Amygdala (tissue), 56 donors: ENCODE measurements at places on chromosomes 13 and 19.

- DNase-seq: no peak
Observed at GRCh38 chr19:38759590-38760003, 13.7 kb downstream of the LGALS7 start.

DNA sequence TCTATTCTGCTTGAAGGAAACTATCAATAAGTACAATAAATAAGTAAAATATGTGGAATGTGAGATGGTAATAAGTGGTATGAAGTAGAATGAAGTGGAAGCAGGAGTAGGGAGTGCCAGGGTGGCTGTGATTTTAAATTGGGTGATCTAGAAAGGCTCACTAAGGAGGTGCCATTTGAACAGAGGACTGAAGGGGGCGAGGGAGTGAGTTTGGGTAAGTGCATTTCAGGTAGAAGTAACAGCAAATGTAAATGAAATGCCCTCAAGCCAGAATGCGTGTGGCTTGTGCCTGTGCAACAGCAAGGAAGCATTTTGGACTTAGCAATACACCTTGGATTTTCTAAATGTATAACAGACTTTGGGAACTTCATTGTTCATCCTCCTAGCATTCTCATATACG lies 77.1 kb downstream of the CCNA1 start:
- DNase-seq: no peak

DNA sequence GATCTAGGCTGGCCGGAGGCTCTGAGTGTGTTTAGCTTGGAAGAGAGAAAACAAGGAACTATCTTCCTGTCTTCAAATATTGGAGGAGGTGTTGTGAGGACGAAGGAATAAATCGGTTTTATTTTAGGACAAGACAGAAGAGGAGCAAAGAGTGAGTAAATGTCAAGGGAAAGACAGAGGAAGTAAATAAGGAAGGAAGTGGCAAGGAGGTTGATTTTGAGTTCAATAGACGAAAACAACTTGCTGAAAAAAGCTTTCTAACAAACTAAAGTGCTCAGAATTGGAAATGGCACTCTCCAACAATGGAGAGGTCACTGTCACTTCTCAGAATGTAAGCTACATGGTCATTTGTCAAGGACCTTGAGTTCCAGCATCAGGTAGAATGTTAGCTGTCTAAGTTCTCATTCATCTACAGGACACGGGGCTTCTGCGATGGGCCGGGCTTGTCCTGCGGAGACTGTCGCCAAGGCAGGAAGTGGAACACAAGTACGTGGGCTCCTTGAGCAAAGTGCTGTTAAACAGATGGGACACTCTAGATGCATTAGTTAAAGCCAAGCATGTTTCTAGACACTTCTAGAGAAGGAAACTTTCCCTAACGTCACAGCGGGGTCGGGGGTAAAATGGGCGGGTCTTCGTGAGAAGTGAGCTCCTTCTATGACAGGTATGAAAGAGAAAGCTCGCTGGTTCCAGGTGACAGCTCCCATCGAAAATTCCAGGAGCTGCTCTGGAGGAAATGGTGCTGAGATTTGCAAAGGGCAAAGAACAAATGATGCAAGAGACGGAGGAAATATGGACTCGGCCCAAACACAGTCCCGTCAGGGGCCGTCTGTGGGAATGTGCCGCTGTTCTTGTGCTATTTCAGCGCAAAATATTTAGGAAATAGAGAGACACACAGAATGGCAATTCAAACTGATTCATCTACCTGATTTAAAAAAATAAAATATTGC lies 103.9 kb upstream of the UBL3 start:
- no peak for DNase-seq

GRCh38 chr19:5997371-5997770 lies 19.4 kb upstream of the RANBP3 start:
- no peak for DNase-seq

GRCh38 chr13:97280478-97280877 lies 58.3 kb downstream of the MBNL2 start:
- DNase-seq: no peak

DNA sequence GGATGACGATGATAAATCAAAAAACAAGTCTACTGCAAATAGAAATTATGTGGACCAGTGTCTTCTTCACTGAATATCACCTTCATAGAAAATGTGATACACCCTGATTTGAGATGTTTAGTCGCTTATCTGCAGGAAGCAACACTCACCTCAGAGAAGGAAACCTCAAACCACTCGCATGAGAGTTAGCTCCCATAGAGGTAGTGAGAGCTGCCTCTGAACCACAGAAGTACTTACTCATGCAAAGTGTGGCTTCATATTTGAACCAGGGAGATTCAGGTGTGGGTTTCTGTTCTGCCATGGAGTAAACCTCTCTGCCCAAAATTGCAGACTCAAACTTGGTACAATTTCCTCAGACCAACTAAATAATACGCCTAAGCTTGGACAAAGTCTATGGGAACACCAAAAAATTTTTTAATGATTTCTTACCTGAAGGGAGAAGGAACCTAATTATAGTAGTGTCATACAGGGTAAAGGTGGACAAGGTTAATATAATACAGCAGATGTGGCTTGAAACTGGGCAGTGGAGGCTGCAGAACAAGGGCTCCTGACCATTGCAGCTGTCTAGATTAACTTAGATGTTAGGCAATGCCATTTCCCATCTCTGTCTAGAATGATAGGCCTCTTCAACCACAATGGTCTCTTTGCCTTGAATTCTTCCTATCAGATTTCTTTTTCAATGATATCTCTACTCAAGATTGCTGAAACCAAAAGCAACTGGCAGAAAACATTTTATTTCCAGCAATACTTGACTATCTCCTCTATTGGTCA lies 29.6 kb upstream of the RCBTB2 start:
- DNase-seq: no peak

- DNase-seq: no peak
Observed at GRCh38 chr13:30882026-30882850, 23.8 kb upstream of the MEDAG start.
